ENCODE measurements at places on chromosomes 11 and 22.

DNA sequence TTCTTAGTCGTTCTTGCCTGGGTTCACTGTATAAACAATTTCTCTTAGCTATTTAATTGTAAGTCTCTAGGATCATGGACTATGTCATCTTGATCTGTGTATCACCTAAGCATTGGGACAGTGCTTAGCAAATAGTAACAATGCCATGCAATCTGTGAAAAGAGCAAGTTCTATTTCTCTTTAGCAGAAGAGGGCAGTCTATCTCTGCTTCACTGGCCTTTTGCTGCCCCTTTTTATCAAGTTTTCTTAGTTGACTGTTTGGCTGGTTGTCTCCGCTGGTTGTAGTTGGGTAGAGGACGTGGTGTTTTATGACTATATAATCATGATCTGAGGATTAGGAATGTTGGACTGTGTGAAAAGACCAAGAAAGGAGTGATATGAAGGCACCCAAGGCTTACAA, 315.0 kb downstream of the JRKL start:
- DNase-seq = no peak

GRCh38 chr11:77381729-77382665, 80.5 kb upstream of the GDPD4 start:
- no peak for DNase-seq

- no peak for DNase-seq
Observed at GRCh38 chr11:24637520-24637919, 140.7 kb downstream of the LUZP2 start.

- no peak for DNase-seq
Observed at GRCh38 chr11:12581923-12582322, 92.3 kb upstream of the TEAD1 start.

GRCh38 chr11:26947379-26947844, 46.5 kb upstream of the FIBIN start:
- no peak for DNase-seq

DNA sequence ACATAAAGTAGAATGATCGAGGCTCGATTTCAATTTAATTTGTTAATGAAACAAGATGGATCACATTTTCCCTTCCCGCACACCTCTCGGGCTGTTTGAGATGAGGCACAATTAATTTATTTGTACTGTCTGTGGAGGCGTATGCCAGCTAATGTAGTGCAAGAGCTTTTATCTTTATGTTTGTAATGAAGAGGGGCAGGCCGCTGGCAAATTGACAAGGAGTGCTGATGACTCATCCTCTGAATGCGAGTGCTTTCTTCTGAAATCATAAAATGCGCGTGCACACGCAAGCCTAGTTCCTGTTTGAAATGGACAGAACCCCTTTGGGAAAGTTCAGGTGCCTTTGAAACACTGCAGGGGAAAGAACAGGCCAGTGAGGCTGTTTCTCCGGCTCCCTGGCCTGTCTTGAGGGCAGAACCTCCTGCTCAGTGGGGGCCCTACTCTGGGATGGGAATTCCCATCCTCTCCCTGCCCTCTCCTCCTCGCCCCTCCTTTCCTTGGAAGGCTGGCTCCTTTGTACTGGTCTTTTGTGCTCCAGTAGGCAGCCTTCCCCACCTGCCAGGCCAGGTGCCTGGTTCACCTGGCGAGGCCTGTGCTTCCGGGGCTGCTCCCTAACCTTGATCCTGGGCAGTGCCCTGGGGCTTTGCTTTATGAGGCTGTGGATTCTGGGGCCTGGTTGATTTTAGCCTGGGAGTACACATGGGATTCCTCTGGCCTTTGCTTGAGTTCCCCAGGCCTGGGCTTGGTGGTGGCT, 50.3 kb downstream of the TEAD1 start:
- DNase-seq = no peak

DNA sequence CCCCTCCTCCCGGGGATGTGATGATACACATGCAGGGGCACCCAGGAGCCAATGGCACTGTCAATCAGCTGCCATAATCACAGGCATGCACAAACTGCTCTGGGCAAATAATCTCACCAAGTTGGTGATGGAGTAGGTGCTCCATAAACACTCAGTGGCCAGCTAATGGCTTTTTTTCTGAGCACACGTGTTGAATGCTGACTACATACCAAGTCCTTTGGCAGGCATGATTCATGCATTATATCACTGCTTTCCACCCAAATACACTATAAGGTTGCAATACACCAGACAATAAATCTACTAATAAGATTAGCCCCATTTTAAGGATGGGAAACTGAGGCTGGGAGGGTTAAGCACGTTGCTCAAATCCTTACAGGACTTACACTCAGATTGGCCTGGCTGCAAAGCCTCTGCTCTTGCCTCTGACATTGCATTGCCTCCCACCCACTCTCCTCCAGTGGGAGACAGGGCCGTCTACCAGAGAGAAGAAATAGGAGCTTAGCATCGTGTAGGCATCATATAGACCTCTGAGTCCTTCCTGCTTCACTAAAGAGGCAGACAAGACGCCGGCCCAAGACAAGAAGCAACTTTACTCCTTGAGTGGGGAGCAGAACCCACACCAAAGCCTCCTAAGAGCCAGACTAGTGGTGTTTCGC, 32.7 kb upstream of the ACCSL start:
- no peak for DNase-seq

- no peak for DNase-seq
Observed at GRCh38 chr11:117232911-117233409, 489 bp downstream of the RNF214 start.
